ENCODE measurements at places on chromosomes 1 and 21.
A peak's percentile ranks its signal among the peaks of the same experiment; 100 is the strongest.

DNA sequence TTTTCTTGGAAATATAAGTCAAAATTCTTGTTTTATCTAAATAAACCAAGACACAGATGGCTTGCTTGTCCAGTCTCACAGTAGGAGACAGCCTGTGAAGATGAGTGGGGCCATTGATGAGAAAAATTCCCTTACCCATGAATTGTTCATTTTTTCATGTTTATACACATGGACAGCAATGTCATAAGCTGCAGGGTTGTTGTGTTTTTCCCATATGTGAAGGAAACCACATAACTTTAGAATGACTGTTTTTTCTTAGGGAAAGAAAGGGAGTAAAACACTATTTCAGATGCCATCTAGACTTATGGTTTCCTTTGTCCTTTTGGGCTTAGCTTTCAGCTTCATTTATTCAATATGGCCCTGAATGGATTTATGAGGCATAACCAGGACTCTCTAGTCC, 622.5 kb upstream of the NR5A2 start:
- no peak for DNase-seq

- DNase-seq, result peak; percentile 32
Measured at GRCh38 chr1:62294261-62294660, 25.0 kb downstream of the KANK4 start.

DNA sequence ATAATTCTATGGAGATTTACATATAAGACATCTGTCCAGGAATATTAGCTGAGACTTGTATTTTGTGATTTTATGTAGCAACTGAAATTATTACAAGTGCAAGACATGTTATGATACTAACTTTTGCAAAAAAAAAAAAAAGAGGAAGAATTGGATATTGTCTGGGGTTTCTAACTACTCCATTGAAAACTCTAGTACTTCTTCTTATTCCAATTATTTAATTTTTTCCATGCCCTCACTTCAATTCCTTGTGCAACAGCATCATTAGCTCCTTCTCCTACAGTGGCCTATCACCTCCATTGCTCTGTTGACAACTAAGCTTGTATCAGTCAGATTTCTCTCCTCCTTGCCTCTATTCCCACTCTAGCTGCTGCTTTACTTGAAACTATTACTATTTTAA, 126.6 kb downstream of the PTPRC start:
- no peak for DNase-seq

- DNase-seq, result no peak
Measured at GRCh38 chr21:37364722-37365121, 1.9 kb upstream of the DYRK1A start.

DNA sequence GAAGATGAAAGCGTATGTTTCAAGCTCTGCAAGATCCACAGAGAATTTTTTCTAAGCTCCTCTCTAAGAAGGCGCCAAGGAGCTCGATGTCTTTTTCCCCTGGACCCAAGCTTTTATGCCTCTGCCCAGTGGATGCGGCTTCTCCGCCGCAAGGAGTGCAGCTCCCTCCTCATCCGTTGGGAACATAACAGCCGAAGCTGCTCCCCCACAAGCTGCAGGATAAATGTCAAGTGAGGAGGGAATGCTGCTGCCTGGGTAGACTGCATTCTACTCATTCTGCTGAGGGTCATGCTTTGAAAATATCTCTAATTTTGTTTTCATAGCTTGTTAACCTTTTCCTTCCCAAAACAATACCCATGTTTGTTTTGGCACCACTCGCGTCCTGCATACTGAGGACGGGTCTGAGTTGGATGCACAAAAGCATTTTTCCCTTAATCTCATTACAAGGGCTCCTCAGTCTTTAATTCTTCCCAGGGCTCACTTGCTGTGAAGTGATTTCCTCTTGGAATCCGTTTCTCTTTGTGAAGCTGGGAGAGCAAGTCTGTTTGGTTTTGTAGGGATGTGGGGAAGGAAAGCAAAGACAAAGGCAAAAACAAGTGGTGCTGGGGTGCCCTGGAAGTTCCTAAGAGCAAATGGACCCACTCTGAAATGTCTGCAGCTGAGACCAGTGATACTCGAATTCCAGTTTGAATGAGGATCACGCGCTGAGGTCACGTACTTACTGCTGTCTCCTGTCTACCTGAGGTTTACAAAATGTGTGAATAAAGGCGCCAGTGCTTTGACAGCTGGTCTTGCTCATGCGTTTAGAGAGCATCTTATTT, 134.0 kb upstream of the IRF2BP2 start:
- no peak for DNase-seq

GRCh38 chr1:47781171-47781959, 215.8 kb downstream of the TRABD2B start:
- DNase-seq, result no peak
